ENCODE measurements at places on chromosomes 1 and 21.

DNA sequence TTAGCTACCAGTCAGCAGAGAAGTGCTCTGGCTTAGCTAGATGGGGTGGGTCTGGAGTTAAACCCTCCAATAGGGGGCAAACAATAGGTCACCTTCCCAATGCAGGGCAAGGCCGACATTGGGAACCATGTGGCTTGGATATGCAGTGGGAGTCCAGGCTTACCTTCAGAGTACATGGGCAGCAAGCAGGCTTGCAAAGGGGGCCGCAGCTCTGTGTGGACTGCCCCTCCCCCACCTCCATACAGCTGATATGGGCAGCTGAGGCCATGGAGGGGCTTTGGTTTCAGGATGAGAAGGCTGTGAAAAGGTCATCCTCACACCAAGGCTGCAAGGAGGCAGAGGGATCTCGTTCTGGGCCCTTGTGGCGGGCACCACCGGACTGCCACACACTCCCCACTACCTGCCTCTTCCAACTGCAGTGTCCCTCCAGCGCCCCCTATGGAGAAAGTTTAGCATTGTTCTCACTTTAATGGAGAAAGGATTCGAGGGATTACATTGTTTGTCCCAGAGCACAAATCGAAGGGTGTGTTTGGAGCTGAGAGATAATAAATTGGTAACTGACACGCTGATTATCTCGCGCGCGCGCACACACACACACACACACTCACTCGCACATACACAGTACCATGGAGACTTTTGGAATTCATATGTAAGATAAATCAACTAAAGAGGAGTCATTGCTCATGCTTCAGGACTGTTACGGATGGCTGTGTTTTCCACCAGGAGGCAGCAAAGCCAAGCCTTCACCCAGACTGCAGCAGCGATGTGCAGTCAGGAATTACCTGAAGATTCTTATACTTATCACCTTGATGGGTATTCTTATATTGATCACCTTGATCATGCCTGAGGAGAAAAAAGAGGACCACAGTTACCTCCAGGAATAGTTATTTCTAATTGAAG, 7.0 kb upstream of the SMCP start:
- no peak for DNase-seq

DNA sequence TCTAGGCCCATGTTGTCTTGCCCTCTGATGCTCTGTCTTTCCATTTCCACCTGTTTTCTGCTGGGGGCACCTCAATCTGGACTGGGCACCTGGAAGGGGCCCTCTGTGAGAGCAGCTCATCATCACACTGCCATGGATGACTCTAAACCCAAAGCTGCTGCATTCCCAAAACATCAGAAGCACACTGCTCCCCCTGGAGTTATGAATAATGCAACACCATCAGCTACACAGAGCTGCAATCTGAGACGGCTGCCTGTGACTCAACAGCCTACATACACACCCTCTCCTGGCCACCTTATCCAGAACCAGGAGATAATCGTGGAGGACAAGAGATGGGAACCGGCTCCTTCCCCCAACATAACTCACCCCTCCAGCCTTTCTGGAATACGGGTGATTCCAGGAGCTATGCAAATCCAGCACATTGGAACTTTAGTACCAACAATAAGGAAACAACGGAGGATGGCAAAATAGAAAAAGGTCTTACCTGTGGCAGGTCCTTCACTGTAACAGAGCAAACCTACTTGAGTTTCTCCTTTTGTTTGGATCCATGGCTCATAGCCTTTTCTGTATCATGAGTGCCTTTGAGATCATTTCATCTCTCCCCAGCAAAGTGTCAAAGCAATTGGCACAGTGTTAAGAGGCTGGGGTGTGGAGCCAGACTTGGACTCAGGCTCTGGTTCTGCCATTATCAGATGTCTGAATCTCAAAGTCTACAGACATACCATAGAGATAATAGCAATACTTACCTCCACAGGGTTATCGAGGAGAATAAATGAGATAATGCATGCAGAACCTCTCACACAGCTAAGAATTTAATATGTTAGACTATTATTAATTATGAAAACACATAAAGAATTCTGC, 29.3 kb downstream of the AK2 start:
- no peak for DNase-seq

DNA sequence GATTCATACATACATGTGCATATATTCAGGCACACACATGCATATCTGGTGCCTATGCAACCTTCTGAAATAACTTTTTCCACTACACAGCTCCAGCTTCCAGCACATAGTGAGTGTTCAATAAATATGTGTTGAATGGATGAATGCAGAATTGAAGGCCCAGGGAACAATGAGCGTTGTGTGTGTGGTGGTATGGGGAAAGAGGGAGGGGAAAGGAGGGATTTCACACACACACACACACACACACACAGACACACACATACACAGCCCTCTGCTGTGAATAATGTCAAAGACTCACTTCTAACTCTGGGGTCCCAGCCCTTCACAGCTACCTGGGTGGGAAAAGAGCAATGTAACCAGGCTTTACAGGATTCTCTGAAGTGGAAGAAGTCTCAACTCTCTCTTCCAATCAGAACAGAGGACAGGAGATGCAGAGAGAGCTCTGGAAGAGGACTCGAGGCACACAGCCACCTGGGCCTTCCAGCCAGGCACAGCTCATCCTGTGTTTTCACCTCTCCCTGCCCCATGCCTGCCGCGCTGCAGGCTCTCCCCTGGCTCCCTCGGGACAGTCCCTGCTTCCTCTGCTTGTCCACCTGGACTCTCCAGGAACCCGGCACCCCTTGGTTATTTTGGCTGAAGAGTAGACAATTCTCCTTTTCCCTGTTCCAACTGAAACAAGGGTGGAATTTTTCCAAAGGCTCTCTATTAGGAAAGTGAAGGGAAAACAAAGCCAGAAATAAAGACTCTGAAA, 5.4 kb upstream of the IGSF8 start:
- DNase-seq: no peak

DNA sequence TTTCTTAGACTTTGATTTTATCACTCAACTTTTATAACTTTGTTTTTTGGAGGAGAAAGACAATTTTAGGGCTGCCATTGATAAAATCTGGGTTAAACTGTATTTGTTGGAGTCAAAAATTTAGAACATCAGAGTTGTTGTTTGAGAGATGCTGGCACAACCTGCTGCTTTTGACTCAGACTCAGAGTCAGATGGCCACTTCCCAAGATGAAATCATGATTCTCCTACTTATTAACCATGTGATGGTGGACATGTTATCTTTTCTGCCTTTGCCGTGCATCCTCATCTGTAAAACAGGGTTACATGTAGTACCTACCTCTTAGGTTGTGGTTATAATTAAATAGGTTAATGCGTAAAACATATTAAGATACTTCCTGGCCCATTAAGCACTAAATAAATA, 71.2 kb downstream of the PLA2G4A start:
- no peak for DNase-seq

GRCh38 chr1:165763442-165763841, 5.2 kb downstream of the TMCO1 start:
- DNase-seq: no peak

DNA sequence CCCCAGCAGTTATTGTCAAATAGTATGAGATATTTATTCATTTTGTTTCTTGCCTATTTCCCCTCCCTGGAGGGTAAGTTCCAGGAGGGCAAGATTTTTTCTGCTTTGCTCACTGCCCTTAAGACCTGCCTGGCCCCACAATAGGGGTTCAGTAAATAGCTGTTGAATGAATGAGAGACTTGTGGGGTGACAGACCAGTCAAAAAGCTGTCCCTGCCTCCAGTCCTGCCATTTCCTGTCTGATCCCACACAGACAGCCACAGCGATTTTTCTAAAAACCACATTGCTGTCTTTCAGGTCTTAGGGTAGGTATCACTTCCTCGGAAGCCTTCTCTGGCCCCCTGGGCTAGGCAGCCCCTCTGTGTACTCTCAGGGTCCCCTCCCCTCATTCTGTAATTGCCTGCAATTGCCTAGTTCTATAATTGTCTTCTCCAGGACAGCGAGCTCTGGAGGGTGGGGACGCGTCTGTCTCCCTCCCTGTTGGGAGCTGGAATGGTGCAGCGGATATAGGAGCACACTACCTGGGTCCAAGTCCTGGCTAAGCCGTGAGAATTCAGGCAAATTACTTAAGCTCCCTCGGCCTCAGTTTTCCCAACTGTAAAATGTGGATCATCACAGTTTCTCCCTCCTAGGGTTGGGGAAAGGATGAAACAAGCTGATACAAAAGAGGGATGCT, 1.8 kb upstream of the EXTL1 start:
- DNase-seq: no peak

- DNase-seq: no peak
Measured at GRCh38 chr1:191222206-191222605, 744.5 kb upstream of the BRINP3 start.

GRCh38 chr1:98367426-98367825, 294.1 kb upstream of the SNX7 start:
- no peak for DNase-seq

DNA sequence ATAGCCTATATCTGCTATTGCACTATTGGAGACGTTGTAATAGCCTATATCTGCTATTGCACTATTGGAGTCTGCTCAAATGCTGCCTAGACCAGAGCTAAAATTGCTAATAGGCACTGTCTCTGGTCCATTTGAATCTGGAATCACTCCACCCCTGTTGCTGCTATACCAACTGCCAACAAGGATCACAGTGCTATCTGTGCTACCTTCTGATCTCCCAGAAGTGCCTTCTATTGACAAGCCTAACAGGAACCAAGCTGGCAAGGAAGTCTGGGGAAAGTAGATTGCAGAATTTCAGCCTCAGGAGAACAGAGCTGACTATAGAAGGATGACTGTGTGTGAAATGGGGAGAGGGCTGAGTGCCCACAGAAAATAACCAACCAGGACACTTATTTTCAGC, 15.9 kb downstream of the RWDD3 start:
- DNase-seq: no peak

- DNase-seq: no peak
Measured at GRCh38 chr1:16621300-16621658, 7.9 kb upstream of the NBPF1 start.

DNA sequence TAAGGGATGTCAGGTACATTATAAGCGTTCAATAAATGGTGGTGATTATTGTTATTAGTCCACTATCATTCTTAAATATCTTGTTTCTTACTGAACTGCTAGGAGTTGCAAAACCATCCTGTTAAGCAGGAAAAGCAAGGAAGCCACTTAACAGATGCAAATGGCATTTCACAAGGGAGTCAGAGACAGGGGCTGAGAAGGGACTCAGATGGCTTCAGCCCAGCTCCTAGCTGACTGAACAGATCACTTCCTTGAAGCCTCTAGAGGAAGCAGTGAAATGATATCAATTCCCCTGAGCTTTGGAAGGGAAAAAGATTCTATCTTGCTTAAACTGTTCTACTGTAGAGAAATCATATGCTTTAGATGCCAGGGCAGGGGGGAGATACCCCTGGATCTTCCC, 151.5 kb downstream of the ST6GALNAC5 start:
- no peak for DNase-seq

- no peak for DNase-seq
Measured at GRCh38 chr21:36175771-36176565, 19.3 kb downstream of the DOP1B start.

GRCh38 chr1:170535418-170535817, 3.5 kb downstream of the GORAB start:
- no peak for DNase-seq

GRCh38 chr1:31694964-31695313, 8.9 kb downstream of the COL16A1 start:
- no peak for DNase-seq

GRCh38 chr1:167121375-167122120, 27.7 kb downstream of the STYXL2 start:
- DNase-seq: no peak

GRCh38 chr21:42093186-42093585, 22.1 kb downstream of the UMODL1 start:
- DNase-seq: no peak

DNA sequence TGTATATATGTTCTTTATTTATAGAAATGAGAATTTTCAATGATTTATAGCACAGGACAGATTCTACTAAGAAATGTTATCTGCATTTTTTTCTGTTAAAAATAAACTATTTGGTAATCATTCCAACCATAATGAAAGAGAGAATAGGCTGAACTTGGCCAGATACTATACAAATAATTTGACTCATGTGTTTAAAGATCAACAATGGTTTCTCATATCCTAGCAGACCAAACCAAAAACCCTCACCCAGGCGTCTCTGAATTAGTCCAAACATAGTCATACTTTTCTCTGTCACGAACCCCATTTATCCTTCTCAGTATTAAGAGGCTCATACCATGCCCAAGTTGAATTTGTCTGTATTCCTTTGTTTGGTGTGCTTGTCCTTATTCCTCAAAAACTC, 40.3 kb downstream of the RPE65 start:
- DNase-seq: no peak

DNA sequence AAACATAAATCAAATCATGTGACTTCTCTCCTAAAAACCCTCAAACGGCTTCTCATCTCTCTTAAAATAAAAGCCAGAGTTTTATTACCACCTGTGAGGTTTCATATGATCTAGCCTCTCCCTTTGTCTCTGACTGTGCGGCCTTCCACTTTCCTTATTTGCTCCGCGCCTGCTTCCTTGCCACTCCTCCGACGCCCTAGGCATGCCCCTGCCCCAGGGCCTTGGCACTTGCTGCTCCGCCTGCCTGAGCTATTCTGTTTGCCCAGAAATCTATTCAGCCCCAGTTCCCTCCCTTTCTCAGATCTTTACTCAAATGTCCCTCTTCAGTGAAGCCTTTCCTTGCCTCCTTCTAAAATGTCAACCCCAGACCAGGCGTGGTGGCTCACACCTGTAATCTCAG, 57.5 kb upstream of the DISP3 start:
- no peak for DNase-seq

DNA sequence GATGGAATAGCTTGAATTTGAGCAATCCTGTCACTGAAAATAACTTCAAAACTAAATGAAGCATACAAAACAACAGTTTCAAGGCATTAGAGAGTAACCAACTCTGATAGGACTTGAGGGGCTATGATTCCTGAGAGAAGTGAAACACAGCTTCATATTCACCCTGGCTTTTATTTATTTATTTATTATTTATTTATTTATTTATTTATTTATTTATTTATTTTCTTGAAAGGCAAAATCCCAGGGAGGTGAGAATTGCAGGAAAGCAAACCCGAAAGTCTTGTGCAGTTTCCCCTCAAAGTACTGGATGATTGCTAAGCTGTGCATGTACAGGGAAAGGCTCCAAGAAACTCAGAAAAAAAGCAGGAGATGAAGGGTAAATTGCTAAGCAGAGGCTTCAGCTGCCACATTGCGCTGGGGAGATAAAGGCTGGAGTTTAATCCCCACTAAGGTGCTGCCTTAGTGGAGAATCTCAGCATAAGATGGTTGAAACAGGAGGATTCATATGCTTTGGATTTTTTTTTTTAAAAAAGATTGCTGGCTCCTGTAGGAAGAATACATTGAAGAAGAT, 72.9 kb upstream of the COL24A1 start:
- DNase-seq: no peak

- no peak for DNase-seq
Measured at GRCh38 chr21:45267390-45267760, 20.3 kb downstream of the POFUT2 start.
